ENCODE measurements at places on chromosomes 6 and 20.

GRCh38 chr20:53986037-53986650 is 84.2 kb downstream of the BCAS1 start:
- DNase-seq = no peak

- DNase-seq = no peak
These were observed 111.2 kb downstream of the TRERF1 start for GRCh38 chr6:42340511-42340910.

GRCh38 chr6:32196682-32197616 is 4.5 kb upstream of the GPSM3 start:
- DNase-seq = no peak

- no peak for DNase-seq
These were observed 31.8 kb upstream of the PBOV1 start for GRCh38 chr6:138250053-138250452.

DNA sequence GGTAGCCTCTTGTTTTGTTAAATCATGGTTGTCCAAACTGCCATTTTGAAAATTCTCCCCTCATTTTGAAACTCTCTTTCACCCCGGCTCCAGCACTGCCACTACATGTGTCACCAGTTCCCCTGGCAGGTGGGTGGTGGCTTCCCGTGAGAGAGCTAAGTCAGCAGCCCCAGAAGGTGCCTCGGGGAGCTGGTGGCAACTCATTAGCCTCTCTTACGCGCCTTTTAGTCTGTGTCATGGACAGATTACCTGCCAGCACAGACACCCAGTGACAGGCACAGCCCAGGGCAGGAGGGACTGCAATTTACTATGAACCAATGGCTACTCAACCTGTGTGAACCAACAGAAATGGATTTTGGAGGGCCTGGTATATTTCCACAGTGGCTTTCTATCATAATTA is 147.1 kb upstream of the SASH1 start:
- no peak for DNase-seq

GRCh38 chr6:5679270-5679669 is 327.5 kb downstream of the NRN1 start:
- DNase-seq = no peak

DNA sequence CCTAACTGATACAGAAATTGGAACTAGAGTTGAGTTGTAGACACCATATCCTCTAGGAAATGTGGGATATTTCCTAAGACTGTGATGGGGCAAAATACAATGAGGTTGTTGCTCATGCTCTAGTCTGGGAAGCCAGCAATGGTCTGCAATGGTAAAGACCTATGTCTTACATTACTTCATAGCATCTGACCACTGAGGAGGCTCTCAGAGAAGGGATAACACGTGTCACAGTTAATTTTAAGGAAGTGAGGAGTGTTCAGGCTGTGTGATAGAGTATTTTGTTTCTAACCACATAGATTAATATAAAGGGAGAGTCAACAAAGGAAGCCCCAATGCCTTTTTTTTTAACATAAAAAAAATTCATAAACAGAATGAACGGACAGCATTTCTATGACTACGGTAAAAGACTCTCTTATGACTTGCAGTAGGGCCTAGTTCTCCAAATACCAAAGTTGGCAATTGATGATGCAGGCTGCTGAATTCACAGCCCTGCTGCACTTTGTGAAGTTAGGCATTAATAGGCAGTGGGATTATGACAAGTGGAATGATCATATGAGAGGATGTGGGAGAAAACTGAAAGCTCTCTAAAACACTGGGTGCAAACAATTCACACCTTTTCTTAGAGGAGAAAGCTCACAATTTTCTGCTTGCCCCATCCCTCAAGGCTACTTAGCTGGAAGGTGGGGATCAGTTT is 13.7 kb downstream of the KCNS1 start:
- no peak for DNase-seq

DNA sequence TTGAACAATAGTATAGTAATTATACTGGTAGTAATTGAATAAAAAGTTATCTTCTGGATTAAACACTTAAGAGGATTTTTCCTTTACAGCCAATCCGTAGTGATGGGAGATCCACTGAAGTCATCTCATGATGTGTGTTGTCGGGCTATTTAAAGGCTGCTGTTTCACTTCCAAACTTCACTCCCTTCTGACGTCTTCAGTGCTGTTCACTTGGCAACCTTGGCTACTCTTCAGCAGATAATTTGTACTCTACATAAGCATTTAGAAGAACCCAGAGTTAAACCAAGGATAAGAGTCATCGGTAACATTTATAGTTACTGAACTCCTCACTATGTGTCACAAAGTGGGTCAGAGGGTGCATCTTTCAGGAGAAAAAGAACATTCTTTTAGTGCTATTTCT is 179.1 kb upstream of the EYA4 start:
- no peak for DNase-seq

DNA sequence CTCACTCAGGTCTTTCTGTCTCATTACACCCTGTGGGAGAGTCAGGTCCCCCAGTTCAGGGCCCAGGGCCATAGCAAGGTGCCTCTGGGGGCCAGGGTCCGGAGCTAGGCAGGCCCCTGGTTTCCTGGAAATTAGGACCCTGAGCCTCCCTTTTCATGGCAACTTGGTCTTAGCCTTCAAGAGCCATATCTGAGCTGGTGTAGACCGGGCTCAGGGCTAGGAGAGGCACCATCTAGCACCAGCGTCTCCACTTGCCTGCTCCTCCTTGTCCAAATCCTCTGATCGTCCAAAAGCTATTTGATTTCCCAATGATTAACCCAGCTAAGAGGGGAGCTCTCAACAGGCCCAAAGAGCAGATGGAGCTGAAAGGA is 5.6 kb downstream of the MDFI start:
- no peak for DNase-seq

DNA sequence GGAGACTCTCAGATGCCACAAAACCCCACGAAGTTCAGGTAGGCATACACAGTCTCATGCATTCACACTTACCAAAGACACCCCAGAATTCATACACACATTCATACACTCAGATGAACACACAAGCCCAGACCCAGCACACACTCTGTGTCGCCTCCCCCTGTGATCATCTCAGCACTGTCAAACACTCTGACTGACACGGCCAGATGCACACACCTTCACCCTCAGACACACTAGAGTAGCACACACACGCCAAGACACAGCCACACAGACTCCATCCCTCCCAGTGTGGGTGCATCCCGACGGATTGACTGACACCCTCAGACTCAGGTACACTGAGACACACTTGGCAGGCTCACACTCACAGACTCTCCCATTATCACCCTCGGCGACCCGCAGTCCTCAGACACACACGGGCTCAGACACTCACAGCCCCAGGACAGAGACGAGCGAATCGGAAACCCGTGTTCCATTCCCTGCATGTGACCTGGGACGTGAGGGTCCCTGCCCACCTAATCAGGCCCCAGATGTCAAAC is 872 bp upstream of the RIMS4 start:
- DNase-seq = no peak

DNA sequence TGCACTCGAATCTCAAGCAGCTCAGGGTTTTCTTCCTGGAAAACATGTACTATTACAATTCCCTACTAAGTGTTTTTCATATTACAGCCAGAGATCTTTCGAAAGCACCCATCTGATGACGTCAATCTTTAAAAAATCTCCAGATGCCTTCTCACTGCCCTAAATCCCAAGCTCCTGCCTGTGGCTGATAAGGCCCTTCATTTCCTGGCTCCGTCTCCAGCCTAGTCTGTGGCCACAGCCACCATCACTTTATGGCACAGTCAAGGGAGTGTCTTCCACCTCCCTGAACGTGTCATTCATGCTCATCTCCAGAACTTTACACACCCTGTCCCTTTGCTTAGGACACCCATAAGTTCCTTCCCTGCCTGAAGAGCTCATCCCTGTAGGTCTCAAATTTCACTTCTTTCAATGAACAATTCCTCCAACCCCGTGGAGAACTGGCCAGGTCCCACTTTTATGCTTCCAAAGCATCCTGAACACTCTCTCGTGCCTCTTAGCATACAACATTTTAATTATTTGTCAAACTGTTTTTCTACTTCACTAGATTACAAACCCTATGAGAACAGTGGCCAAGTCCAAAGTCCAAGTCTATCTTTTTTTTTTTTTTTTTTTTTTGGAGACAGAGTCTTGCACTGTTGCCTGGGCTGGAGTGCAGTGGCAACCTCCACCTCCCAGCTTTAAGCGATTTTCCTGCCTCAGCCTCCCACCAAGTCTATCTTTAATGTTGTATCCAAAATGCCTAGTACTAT is 106.1 kb upstream of the AGPAT4 start:
- DNase-seq = no peak

DNA sequence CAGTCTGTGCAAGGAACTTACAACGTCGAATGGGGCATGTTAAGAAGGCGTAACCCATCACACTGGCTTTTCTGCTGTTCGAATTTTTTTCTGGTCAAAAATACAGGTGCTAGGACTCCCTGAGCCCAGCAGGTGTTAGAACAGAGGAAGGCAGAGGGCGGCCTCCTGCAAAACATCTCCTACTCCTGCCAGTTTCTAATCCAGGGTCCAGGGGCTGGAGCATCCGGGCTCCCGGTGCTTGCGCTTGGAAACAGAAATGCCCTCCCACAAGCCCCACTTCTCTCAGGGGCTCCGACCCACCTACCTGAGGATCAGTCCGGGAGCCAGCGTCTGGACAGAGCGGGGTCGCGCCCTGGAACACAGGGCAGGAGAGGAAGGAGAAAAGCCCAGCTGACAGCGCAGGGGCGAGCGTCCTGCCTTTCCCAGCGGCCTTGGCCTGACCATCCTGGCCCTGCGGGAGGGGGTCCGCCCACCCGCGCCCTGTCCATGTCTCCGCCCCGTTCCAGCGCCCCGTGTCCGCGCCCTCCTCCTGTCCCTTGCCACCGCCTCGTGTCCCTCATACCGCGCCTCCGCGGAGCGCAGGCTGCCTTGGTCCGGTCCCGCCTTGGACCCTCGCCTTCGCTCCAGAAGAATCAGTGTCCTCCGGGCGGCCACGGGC is 14.8 kb upstream of the LPA start:
- no peak for DNase-seq

DNA sequence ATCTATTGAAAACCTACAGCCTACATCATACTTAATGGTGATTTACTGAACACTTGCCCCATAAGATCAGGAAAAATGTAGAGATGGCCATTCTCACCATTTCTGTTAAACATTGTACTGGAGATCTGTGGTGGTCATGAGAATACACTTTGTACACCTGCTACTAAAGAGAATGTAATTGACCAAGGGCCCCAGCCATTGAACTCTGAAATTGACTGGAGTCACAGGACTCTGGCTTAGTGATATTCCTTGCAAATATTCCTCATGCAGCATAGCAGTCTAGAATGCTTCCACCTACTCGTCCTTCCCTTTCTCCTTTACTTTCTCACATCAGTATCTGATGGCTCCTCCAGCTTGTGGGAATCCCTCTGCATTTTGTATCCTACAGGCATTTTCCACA is 37.4 kb upstream of the SNX9 start:
- no peak for DNase-seq
